ENCODE measurements at places on chromosomes 2 and 18.

- no peak for DNase-seq
- no peaks in the 10 kb centered on the region for H3K27me3 ChIP-seq
- no peaks in the 10 kb centered on the region for H3K36me3 ChIP-seq
- H3K4me1 ChIP-seq, result peaks cover 5% of the 10 kb centered on the region
- no peak overlapping the region for H3K4me3 ChIP-seq
Measured at GRCh38 chr2:200199576-200200263, 106.8 kb upstream of the SPATS2L start.

DNA sequence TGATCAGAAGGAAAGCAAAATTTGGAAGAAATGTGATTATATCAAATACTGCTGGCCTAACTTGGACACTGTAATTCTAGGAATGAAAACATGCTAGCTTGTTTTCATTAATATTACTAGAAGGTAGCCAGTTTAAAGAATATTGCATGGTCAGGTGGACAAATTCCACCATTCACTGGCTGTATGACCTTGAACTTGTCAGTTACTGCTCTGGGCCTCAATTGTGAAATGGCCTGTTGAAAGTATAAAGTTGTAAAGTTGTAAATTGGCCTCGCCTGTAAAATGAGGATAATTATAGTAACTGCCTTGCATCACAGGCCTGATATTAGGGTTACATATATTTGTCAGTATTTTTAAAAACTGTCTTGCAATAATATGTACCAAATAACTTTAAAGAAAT lies 398.4 kb upstream of the CHST9 start:
- H3K27me3 ChIP-seq, result no peaks in the 10 kb centered on the region
- H3K4me3 ChIP-seq, result no peak overlapping the region
- no peaks in the 10 kb centered on the region for H3K36me3 ChIP-seq
- H3K27ac ChIP-seq, result no peak overlapping the region
- no peak for DNase-seq

GRCh38 chr2:175560521-175561169 lies 379.1 kb upstream of the ATP5MC3 start:
- peaks cover 7% of the 10 kb centered on the region for H3K4me1 ChIP-seq
- no peaks in the 10 kb centered on the region for H3K36me3 ChIP-seq
- no peak for DNase-seq
- H3K27ac ChIP-seq, result no peak overlapping the region
- no peak overlapping the region for H3K4me3 ChIP-seq

GRCh38 chr2:218047536-218048225 lies 21.4 kb upstream of the RUFY4 start:
- no peaks in the 10 kb centered on the region for H3K27me3 ChIP-seq
- DNase-seq, result no peak
- H3K36me3 ChIP-seq, result no peaks in the 10 kb centered on the region
- H3K4me3 ChIP-seq, result no peak overlapping the region
- H3K4me1 ChIP-seq, result no peaks in the 10 kb centered on the region
- H3K27ac ChIP-seq, result no peak overlapping the region

Data from H1 (cell line).